ENCODE measurements at places on chromosomes 5 and 9.

GRCh38 chr5:136276946-136277345, 84.0 kb upstream of the SMIM32 start:
- peak; percentile 4 for DNase-seq

GRCh38 chr9:123455187-123455586, 99.2 kb downstream of the CRB2 start:
- no peak for DNase-seq

DNA sequence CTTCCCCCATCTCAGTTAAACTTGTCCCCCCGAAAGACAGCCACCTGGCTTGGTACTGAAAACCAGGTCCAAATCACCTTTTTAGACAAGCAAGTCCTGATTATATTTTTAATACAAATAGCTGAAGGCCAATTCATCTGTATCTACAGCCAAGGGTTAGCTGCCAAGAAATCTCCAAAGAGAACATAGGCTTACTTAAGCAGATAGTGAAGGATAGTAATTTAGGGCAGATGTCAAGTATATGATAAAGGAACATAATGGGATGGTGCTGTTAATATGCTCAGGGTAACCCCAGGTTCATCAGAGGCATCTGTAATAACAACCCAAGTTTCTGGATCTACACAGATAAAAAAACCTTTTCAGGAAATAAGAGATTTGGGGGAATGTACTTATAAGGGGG, 133.0 kb downstream of the EBF1 start:
- DNase-seq = no peak

GRCh38 chr5:153960269-153961215, 78.2 kb downstream of the FAM114A2 start:
- DNase-seq = no peak

- DNase-seq = no peak
Observed at GRCh38 chr5:163105456-163105855, 331.9 kb upstream of the CCNG1 start.

- DNase-seq = no peak
Observed at GRCh38 chr9:93686127-93686879, 109.9 kb downstream of the PHF2 start.

- DNase-seq = no peak
Observed at GRCh38 chr5:53256746-53257145, 147.2 kb upstream of the MOCS2 start.

GRCh38 chr9:5719100-5719926, 90.4 kb downstream of the RIC1 start:
- no peak for DNase-seq

- DNase-seq = no peak
Observed at GRCh38 chr9:131289301-131290035, at the start of gene PLPP7. Gene PLPP7, plus strand, starts transcription at chr9:131289723. Its CDS starts 275 bp downstream, at chr9:131289998.

DNA sequence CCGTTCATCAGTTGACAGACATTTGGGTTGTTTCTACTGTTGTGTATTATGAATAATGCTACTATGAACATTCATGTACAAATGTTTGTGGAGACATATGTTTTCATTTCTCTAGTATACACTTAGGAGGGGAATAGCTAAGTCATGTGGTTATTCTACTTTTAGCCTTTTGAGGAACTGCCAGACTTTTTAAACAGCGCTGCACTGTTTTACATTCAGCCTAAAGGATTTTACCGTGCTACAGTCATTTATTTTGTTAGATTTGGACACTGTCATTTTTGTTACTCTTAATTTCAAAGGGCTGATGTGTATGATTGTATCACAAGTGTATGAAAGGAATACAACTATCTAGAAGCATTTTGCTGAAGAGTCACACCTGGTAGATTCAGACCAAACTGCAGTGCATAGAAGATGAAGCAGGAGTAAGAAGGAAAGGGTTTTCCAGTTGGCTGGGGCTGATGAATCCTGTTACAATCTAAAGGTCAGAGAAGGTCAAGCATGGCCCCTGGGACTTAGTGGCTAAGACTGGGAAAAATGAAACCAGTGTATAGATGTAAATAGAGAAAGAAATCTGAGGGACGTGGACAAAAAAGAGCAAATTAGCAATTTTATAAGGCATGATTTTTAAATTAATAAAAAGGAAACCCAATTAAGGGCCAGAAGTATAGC, 509.7 kb downstream of the PSAT1 start:
- no peak for DNase-seq

- DNase-seq = no peak
Observed at GRCh38 chr9:20271723-20272122, 350.6 kb downstream of the MLLT3 start.

- DNase-seq = no peak
Observed at GRCh38 chr9:32875748-32876147, 92.4 kb downstream of the TMEM215 start.

DNA sequence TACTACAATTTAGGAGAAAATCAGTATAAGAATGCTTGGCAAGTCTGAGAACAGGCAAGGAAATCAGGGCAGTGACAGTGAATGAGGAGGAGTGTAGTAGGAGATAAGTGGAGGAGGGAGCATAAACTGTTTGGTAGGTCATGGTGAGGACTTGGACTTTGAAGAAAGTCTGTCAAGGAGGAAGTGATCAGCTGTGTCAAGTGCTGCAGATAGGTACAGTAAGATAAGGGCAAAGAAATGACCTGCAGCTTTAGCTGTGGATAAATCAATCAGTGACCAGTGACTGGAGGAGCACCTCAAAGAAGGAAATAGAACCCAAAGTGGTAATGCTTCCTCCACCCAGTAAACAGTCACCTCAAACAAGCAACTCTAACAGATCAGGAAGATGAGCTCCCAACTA, 106.3 kb downstream of the RAPGEF6 start:
- no peak for DNase-seq

DNA sequence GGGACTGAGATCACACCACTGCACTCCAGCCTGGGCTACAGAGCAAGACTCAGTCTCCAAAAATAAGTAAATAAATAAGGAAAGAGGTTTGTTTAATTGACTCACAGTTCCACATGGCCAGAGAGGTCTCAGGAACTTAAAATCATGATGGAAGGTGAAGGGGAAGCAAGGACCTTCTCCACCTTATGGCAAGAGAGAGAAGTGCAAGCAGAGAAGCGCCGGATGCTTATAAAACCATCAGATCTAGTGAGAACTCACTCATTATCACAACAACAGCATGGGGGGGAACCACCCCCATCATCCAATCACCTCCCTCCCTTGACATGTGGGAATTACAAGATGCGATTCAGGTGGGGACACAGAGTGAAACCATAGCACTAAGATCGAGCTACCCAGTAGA, 22.8 kb upstream of the RGMB start:
- DNase-seq = no peak

DNA sequence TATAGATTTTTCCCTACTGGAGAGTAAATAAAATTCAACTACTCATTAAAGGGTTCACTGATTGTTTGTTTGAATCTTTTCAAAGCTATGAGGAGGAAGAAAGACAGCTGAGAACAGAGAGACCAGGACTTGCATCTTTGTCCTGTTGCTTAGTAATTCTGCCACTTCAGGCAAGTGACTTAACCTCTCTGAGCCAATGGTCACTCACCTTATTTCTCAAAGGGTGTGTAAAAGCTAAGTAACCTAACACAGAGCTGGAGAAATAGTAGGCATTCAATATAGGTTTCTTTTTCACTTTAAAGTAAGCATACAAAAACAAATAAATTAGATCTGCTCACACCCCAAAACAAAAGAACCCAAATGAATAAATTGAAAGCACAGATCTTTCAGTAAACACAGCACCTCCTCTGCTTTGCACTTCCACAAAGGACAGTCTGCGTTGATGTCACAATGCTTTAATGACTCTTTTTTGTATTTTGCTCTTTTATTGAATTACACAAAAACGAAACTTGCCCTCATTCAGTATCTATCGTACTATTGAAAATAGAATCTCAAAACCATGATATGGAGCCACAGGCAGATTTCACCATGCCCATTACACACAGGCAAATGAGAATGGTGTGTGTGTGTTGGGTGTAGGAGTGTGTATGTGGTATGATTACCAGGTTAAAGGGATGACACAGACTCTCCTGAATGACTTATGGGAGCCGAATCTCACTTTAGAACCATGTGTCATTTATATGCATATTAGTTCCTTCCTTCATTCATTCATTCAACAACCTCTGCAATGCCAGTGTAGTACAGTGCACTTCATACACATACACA, 166.0 kb downstream of the EBF1 start:
- no peak for DNase-seq

DNA sequence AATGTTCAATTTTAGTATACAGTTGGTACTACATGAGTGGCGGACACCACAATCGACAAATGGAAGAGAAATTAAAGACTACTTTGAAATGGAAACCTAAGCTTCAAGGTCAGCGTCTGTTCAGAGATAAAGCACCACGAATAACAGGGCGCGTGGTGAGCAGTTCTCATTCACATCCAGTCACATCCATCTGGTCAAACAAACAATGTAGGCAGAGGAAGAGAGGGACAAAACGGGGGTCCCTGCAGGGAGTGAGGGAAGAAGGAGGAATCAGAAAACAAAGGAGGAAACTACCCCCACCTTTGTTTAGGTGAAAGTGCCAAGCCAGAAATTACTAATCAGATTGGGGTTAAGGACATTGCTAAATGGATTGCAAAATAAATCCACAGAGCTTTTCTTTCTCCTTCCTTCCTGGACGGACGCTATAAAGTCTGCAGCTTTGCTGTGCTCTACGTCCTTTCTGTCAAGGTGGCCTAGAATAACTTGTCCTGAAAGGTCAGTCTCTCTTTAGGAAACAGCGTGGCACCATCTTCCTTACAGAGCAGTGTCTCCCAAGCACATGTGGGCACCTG, 138.6 kb downstream of the ENTREP1 start:
- DNase-seq = no peak

DNA sequence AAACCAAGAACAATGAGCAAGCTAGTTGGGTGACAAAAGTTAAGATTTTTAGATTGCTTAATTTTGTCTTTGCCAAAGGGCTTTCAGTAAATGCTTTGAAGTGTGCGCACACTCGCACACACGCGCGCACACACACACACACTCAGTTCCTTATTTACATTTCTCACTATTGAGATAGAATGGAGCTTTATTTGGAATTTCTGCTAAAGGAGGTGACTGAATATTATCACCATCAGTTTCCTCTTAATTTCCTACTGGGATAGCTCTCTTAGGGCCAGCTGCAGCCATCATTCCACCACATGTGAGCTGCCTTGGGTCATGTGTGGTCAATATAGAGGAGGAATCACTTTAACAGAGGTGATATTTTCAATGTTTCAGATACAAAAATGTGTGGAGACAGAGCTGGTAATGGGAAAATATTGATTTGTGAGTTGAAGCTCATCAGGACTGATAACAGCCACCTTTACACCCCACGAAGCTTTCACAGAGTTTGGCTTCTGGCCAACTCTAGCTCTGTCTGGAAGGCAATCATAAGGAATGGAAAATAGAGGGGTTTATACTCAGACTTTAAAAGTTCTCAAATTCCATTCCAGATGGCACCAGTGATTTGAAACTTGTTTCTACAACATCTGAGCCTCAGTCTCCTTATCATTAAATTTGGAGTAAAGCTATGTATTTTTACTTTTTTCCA, 99.9 kb downstream of the MACIR start:
- DNase-seq = no peak

Measured in NCI-H345 (cell line).